ENCODE measurements at places on chromosomes 1 and 21.

GRCh38 chr1:213821175-213821942, 166.4 kb upstream of the PROX1 start:
- no peak for DNase-seq

- DNase-seq, result no peak
Measured at GRCh38 chr1:232367293-232367692, 262.6 kb downstream of the SIPA1L2 start.

DNA sequence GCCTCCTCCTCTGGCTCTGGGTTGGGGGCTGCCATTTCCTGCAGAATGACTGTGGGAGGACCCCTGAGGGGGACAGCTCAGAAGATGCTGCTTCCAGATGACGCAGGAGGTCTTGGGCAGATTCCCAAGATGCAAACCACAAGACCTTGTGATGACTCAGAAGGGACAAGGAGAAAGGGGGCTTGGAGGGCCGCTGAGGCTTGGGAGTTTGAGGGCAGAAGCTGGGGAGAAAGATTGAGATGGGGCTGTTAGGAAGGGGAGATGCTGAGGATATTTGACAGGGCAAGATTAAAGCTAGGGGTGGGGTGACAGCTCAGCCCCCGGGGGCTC, 7.5 kb downstream of the PTPRU start:
- no peak for DNase-seq

GRCh38 chr1:95984798-95985374, 736.7 kb upstream of the PTBP2 start:
- no peak for DNase-seq

GRCh38 chr1:247164694-247165093, 7.1 kb downstream of the ZNF124 start:
- DNase-seq, result no peak

- peak; percentile 78 for DNase-seq
Measured at GRCh38 chr1:19341201-19342061, 29.3 kb downstream of the SLC66A1 start.

DNA sequence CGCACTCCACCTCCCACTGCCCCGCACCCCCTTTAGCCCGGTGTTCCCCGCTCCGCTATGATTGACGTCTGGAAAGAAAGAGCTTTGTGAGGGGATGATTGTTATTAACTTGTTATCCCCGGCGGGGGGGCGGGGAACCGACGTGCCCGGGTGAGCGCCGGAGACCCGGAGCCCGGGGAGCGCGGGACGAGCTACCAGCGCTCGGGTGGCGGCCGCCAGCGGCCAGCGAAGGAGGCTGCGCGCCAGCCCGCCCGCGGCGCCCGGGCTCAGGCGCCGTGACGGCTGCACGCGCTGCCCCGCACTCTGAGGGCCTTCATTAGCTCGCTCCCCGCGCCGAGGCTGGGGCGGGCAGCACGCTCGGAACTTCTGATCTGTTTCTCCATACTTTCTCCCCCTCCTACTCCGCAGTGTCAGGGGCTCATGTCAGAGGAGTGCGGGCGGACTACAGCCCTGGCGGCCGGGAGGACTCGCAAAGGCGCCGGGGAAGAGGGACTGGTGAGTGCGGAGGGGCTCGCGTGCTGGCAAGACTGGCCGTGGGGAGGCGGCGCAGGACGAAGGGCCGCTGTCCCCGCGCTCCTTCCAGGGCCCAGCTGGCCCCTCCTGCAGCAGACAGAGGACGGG, 2.1 kb downstream of the LHX8 start:
- DNase-seq, result no peak

DNA sequence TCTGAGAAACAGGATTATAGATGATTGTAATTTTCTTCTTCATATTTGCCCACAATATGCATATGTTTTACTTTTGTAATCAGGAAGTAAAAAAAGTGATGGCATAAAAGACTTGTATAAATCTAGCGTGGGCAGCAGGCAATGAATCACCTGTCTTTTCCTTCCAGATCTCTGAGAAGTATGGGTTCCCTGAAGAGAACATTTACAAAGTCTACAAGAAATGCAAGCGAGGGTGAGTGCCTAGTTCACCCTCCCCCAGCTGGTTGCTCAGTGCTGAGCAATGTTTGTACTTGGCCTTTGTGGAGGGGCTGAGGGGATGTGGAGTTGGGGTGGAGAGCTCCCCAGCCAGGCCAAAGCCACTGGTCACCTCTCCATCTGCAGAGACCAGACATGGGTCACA, 30.7 kb downstream of the GRHL3 start:
- no peak for DNase-seq

GRCh38 chr1:46187106-46187869, 10.9 kb downstream of the POMGNT1 start:
- DNase-seq, result no peak

GRCh38 chr1:192552760-192553191, 22.8 kb upstream of the RGS1 start:
- no peak for DNase-seq

DNA sequence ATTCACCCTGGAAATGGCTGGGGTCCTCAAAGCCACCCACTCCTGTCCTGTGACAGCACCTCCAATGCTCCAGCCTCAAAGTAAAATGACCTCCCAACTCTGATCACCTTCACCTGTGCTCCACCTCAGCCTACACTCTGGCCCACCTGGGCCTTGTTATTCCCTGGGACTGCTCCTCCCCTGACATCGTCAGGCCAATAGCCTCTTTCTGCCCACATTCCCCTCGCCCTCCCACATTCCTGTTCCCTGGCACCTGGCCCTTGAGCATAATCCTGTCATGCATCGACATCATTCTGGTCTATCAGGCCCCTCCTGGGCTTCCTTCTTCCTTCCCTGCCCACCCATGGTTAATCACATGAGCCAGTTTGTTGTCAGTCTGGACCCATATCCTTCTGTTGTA, 13.2 kb upstream of the BCAR3 start:
- DNase-seq, result peak; percentile 80

DNA sequence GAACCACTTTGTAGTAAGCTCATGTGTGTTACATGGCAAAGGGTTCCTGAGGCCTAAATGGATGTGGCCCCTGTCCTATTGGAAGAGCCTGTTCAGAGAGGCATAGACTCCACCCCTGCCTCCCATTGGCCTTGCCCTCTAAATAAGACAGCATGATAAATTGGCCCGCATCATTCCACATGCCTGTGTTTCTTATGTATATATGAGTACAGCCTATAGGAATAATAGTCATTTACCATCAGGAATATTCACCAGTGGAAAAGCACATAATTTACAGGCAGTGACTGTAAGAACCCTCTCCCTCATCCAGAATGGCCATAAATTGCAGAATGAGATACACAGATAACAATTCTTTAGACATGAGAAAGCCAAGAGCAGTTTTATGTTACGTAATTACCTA, 519.5 kb upstream of the DAB1 start:
- no peak for DNase-seq

- DNase-seq, result no peak
Measured at GRCh38 chr1:13783551-13783950, 83.6 kb downstream of the PRDM2 start.

DNA sequence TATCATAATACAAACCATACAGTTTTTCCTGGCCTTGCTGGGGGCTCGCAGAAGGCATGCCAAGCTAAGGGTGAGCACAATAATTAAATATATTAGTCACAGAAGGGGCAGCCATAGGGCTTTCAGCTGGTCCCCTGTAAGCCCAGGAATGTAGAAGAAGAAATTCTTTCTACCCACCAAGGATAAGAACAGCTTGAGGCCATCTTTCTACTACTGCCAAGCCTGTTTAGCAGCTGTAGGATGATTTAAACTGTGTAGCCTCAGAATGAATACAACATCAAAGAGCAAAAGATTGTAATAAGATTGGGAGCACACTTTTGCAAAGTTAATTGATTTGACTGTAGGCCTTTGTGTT, 171.5 kb downstream of the LRRC7 start:
- DNase-seq, result no peak

- no peak for DNase-seq
Measured at GRCh38 chr1:38741341-38741740, 118.2 kb downstream of the RRAGC start.

- no peak for DNase-seq
Measured at GRCh38 chr1:166875302-166875733, 746 bp downstream of the TADA1 start.

DNA sequence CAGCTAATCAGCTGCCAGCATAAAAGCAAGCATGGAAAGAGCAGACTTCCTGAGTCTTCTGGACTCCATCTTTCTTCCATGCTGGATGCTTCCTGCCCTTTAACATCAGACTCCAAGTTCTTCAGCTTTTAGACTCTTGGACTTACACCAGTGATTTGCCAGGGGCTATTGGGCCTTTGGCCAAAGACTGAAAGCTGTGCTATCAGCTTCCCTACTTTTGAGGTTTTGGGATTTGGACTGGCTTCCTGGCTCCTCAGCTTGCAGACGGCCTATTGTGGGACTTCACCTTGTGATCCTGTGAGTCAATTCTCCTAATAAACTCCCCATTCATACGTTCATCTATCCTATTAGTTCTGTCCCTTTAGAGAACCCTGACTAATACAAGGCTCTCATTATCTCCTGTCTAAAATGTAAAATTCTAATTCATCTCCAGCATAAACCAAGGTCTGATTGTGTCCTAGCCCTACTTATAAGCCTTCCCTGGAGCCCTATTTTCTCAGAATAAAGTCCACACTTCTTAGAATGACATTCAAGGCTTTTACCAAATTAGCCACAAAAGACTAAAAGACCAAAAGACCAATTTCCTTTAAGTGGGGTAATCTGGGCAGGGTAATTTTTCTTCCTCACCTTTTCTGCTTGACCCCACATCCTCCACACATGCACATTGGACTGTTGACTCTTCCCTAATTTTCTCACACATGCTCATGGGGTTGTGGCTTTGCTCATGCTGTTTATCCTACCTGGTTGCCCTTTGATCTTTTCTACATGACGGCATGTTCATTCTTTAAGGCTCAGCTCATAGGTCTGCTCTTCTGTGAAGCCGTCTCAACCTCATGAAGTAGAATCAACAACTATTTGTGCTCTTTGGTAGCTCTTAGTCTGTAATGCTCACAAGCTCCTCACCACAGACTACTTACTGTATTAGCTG, 18.1 kb upstream of the ENAH start:
- DNase-seq, result no peak

- DNase-seq, result no peak
Measured at GRCh38 chr1:3711780-3712451, 40.3 kb upstream of the CCDC27 start.

- no peak for DNase-seq
Measured at GRCh38 chr1:37537378-37537777, 16.7 kb downstream of the SNIP1 start.

GRCh38 chr1:53728702-53729455, 10.1 kb downstream of the GLIS1 start:
- DNase-seq, result no peak

GRCh38 chr1:109726728-109727373, 14.0 kb downstream of the GSTM3 start:
- no peak for DNase-seq

DNA sequence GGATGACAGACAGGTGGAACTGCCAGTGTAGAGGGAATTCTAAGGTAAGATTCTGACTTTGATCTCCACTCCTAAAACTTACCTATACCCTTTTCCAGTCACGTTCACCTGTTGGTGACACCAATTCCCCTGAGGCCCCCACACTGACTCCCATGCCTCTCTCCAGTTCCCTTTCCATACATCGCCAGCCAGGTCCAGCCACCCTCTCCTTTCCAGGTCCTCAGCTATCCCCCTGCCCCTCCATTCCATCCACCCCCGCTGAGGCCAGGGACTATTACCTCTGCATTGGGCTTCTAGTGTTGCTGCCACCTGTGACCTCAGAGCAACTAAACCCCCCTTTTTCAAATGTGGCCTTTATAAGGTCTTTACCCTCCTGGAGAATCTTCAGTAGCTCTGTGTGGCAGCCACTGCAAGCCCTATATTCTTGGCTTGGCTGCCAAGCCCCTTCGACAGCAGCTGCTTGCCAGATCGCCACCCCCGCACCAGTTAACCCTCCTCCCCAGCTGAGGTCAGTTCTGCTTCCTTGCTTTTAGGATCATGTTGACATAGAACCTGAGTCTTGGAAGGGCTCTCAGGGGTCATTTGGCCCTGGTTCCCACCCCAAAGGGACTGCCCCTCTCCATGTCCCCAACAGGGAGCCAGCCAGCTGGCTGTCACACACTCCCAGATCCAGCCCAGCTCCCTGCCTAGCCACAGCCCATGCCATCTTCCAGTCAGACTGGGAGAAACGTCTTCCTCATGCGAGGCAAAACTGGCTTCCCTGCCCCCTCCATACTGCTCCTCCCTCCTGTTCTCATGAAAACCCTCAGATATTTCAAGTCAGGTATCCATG, 14.7 kb downstream of the CSF1 start:
- no peak for DNase-seq

- no peak for DNase-seq
Measured at GRCh38 chr1:26287033-26287711, 7.3 kb downstream of the SH3BGRL3 start.

DNA sequence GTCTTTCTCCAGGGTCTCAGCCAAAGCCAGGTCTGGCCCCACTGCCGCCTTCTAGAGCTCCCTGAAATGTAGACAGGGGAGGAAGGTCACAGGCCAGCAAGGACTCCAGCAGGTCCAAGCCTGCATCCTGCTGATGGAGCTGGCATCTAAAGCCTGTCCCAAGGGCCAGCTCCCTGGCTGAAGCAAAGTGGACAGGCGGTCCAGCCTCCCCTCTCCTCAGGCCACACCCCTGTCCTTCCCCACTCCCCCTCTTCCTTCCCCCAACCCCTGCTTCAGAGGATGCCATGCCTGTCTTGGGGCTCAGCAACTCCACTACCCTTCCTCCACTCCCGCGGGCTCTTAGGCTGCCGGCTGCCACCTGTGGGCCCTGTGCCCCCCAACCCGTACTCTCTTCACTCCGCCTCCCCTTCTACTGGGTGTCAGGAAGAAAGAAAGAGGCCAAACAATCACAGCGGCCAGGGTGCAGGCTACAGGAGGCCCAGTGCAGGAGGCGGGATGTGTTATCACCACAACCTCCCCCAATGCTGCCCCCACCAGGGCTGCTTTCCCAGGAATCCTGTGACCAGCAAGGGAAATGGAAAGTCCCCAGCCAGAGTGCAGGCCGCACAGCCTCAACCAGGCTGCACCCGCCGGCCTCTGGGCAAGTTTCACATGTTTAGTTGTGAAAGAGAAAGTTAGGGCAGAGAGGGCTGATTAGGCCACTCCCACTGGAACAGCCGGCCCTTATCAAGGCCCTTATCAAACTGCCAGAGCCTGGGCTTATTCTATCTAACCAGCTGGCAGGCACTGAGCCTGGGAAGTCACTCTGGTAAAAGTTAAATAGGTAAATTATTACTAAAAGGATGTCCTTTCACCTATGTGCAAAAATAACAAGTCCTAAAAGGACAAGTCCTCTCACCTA, 34.1 kb downstream of the ACOT7 start:
- DNase-seq, result peak; percentile 59

- no peak for DNase-seq
Measured at GRCh38 chr1:15706751-15707150, 22.6 kb downstream of the PLEKHM2 start.

GRCh38 chr1:209850342-209850979, 22.7 kb downstream of the UTP25 start:
- DNase-seq, result peak; percentile 83

DNA sequence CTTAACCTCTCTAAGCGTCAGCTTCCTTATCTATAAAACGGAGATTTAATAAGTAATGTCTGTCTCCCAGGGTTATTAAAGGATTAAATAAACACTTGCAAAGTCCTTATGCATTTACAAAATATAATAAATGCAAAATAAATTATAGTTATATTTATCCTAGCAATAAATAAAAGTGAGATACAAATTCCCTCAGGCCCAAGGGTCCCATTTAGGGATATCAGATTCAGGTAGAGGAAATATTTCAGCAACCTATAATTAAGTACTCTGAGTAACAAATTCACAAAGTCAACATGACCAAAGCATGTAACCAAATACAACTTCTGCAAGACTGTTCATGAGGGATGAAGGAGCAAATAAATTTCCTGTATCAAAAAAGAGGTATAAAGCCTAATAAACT, 17.9 kb downstream of the NVL start:
- no peak for DNase-seq
